Large intestine (tissue), 12 donors: ENCODE measurements at places on chromosomes 5 and 9.

DNA sequence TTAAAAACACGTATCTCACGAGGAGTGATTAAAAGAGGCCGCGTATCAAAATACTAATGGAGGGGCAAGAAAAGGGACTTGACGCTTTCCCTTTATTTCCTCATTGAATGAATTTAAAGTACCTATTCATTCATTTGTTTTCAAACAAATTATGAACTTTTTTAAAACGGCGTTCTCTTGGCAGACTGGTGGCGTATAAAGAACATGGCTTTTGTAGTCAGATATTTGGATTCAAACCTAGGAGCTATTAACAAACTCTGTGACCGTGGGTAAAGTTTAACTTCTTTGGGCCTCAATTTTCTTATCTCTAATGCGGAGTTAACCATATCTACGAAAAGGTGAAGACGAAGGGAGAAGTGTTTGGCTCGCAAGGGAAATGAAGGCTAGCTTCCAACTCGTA lies 876 bp downstream of the CAAP1 start:
- no peak for DNase-seq

DNA sequence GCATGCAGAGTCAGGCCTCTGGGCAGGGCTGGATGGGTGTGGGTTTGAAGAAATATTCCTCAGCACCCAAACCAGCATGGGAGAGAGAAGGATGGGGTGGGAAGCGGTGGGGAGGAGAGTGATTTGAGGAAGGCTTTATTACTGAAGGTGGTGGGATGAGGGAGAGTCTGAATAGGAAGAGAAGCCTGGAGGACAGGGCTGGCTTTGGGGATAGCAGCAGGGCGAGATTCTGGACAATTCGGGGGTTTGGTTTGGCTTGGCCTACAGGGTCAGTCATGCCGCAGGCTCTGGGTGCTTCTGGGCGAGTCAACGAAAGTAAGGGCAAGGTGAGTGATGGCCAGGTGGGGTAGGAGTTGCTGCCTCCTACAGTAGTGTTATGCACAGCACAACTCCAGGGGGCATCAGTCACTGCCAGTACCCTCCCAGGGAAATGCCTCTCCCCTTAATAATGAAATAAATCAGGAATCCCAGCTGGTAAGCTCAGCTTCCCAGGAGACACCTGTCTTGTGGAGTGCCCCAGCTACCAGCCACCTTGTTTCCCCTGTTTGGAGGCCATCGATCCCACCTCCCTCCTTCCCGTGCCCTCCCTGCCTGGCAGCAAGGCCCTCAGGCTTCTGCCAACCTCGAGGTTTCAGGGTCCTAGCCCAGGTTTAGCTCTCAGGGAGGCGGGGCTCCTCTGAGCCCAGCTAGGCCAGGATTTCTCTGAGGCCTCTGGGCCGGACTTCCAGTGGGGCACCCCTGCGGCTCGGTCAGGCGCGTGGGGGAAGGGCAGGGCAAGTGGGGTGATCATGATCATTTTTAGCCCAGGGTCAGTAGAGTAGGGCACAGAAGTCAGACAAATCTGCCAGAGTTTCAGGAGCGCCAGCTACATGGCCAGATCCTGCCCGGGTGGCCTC lies 741 bp upstream of the NKX2-5 start:
- no peak for DNase-seq

DNA sequence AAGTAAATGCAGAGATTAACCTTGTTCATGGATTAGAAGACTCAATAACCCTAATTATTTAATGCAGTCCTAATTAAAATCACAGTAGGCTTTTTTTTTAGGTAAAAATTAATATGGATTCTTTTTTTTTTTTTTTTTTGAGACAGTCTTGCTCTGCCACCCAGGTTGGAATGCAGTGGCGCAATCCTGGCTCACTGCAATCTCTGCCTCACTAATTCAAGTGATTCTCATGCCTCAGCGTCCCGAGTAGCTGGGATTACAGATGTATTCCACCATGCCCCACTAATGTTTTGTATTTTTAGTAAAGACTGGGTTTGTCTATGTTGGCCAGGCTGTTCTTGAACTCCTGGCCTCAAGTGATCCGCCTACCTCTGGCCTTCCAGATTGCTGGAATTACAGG lies 40.6 kb downstream of the DENND4C start:
- DNase-seq, result no peak

- DNase-seq, result no peak
Measured at GRCh38 chr9:96141666-96142065, 160.3 kb downstream of the HSD17B3 start.

DNA sequence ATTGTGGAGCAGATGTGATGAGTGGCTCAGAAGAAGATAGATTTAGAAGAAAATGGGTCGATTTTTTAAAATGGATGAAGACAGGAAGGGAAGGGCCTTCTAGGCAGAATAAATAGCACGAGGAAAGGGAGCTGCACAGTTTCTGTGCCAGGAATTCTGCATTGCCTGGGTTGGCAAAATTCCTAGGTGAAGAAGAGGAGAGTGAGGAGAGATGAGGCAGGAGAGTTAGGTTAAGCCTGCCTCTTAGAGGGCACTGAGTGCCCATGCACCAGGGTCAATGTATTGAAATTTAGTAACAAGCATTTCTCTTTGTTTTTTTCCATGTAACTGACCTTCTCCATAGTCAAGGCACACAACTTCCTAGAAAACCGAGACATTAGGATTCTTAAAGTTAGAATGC lies 159.5 kb downstream of the YTHDC2 start:
- DNase-seq, result no peak

DNA sequence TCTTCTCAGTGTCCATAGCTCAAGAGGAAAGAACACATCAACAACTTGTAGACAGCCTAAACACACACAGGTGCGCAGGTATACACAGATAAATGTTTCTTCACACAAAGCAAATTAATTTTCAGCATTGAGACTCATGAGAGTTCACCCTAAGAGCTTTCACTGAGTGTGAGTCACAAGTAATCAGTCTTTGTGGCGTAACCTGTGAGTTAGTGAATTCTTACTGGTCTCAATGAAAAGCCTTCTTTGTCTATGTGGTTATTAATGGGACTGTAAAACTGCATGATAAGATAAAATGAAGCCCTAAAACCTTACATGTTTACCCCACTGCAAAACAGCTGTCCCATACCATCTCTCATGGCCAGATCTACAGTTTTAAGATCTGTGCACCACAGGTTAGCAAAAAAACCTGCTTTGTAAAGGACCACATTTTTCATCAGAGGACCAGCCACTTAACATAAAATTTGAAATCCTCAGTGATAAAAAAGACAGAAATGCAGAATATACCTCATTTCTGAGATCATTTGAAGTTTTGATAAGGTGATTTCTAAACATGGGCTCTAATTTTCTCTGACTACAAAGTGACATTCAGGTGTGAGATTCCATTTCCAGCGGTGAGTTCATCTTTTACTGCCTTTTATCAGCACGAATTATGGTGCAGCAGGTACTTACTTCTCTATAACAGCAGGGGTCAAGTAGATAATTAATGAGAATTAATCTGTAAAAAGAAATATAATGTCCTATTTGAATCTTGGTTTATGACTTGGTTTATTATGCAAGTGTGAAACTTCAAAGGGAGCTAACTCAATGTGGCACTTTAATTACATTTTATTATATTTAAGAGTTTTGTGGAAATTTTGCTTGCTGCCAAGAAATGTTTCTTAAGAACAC lies 335.7 kb upstream of the PIK3R1 start:
- DNase-seq, result peak; percentile 95

GRCh38 chr5:16922430-16922829 lies 13.7 kb downstream of the MYO10 start:
- DNase-seq, result no peak

- no peak for DNase-seq
Measured at GRCh38 chr5:160303690-160304089, 8.7 kb downstream of the CCNJL start.

- no peak for DNase-seq
Measured at GRCh38 chr9:135582541-135582940, 21.0 kb downstream of the PAEP start.

GRCh38 chr5:39076757-39077728 lies 2.8 kb upstream of the RICTOR start:
- DNase-seq, result no peak

- DNase-seq, result peak; percentile 27
Measured at GRCh38 chr9:79573412-79573923, 1.7 kb downstream of the TLE4 start.

DNA sequence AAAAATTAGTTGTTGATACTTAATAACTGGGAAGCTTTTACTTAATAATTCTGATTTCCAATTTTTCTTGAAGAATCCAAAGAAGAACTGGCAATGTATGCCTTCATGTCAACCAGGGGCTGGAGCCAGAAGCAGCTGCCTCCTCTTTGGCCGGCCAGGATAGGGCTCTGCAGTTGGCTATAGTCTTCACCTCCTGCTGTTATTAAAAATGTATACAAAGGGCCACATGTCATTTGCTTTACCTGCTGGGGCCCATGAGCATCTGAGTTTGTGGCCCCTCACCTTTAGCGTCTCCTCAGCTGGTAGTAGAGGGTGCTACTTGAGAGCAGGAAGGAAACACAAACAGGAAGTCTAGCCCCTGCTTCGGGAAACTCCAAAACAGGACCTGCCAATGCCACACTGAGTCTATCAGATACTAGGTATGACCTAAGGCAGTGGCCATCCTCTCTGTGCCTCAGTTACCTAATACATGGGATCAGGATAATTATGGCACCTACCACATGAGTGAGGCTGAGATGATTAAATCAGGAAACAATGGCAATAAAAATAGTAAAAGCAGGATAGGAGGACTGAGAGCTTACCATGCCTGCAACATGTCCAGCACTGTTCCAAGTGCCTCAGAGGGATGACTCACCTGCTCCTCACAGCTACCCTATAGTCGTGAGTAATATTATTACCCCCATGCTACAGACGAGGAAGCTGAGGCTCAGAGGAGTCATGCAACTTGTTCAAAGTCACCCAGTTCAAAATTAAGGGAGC lies 21.3 kb downstream of the CCDC69 start:
- DNase-seq, result no peak

GRCh38 chr5:161149078-161149477 lies 297.1 kb upstream of the ATP10B start:
- no peak for DNase-seq

DNA sequence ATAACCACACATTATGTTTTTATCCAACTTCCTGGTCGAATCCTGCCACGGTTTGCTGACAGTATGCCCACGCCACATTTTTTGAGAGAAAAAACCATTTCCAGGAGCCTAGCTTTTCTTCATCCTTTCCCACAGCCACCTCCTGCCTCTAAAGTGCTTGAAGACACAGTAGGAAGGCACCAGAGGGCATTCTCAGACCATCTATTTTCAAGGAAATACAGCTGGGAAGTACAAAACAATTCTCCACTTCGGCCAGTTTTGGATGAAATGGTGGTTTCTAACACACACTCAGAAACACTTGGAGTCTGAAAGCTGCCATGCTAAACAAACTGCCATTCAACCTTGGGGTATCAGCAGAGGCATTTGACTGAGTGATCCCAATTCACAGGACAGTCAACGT lies 86.3 kb upstream of the RPS23 start:
- DNase-seq, result no peak

DNA sequence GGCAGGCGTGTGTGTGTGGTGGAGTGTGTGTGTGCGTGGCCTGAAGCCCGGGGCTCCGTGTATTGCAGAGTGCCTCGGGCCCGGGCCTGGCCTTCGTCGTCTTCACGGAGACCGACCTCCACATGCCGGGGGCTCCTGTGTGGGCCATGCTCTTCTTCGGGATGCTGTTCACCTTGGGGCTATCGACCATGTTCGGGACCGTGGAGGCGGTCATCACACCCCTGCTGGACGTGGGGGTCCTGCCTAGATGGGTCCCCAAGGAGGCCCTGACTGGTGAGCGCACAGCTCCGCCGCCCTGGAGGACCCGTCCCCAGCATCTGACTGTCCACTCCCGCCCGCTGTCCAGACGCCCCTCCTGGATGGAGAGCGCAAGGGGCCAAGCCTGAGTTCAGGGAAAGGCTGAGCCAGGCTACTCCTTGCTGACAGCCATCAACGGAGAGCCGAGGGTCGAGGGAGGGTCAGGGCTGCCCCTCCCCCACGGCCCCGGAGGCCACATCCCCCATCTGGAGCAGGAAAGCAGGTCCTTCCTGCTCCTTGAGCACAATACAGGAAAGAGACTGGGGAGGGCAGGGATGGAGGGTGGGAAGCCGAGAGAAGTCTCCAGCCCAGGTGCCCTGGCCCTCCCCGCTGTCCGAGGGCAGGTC lies 18.4 kb downstream of the SLC6A18 start:
- no peak for DNase-seq

GRCh38 chr9:19138084-19138483 lies 10.8 kb upstream of the PLIN2 start:
- no peak for DNase-seq

DNA sequence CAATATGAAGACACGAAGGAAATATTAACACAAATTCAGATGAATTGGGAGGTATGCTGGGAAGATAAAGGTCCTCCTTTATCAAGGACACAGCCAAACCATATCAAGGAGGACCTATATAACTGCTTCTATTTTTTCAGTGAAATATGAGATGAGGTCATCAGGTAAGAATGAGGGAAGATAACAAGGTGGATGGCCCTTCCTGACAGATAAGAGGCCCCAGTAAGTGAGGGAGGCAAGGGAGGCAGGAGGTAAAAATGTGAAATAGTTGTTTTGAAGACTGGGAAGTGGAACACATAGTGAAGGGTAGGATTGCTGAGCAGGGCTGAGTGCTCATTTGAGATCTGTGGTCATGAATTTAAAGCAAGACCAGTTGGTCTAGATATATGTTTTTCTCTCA lies 60.0 kb upstream of the FOXE1 start:
- peak; percentile 28 for DNase-seq

DNA sequence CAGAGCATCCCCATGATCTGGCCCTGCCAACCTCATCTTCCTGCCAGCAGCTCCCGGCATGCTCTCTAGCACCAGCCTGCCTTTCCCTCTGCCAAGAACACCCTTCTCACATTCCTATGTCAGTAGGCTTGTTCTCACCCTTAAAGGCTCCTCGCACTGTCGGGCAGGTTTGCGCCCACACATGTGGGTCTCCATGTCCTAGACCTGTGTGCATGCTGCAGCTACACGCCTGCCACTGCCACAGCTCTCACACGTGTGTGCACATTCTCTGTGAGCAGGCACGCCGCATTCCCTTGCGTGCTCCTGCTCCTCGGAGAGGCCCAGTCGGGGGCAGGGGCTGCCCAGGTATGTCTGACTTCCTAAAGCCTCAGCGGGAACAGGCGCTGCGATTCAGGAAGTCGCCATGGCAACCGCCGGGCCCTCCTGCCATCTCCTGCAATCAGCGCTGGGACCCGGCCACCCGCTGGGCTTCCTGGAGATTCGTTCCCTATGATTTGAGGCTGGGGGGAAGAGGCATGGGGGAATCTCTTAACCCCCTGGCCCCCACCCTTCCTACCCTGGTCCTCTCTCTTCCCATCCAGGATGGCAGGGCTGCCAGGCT lies 28.1 kb downstream of the NDUFA8 start:
- DNase-seq, result no peak

GRCh38 chr9:19298436-19299000 lies 68.0 kb downstream of the DENND4C start:
- DNase-seq, result peak; percentile 84

GRCh38 chr9:103301051-103301450 lies 305.9 kb downstream of the CYLC2 start:
- no peak for DNase-seq

GRCh38 chr9:29838491-29839020 lies 2265.3 kb upstream of the C9orf72 start:
- no peak for DNase-seq

DNA sequence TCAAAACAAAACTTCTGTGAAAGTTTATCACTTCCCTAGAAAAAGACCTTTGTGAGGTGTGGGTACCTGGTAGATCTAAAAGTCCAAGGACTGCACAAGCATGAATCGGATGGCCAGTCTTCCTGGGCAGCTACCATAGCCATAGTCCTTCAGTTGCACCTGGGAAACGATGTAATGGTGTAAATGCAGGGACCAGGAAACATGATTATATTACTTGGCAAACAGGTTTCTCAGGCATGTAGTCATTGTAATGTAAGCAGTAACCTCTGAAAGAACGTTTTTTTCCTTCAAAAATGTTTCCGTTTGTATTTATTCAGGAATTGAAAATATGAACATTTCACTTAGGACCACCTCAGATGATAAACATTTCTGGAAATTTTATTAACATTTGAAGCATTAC lies 433.4 kb downstream of the DTWD2 start:
- DNase-seq, result no peak
